ENCODE measurements at places on chromosomes 2 and 18.
A peak's percentile ranks its signal among the peaks of the same experiment; 100 is the strongest.

DNA sequence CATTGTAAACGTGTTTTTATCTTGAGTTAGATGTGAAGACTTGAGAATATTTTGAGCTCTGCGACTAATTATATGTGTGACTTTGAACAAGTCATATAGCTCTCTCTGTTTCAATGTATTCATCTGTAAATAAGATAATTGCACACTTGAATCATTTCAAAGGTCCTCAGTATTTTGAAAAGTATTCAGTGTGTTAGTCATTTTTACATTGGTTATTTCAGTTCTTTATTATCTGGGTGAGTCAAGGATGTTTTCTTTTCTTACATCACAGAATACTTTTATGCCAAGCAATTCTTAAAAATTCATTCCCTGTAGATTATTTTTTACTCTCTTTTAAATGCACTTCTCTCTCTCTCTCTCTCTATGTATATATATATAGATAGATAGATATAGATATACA lies 1098.0 kb upstream of the ZEB2 start:
- no peak for DNase-seq

GRCh38 chr2:229713371-229714079 lies 830 bp downstream of the DNER start:
- no peak for DNase-seq

DNA sequence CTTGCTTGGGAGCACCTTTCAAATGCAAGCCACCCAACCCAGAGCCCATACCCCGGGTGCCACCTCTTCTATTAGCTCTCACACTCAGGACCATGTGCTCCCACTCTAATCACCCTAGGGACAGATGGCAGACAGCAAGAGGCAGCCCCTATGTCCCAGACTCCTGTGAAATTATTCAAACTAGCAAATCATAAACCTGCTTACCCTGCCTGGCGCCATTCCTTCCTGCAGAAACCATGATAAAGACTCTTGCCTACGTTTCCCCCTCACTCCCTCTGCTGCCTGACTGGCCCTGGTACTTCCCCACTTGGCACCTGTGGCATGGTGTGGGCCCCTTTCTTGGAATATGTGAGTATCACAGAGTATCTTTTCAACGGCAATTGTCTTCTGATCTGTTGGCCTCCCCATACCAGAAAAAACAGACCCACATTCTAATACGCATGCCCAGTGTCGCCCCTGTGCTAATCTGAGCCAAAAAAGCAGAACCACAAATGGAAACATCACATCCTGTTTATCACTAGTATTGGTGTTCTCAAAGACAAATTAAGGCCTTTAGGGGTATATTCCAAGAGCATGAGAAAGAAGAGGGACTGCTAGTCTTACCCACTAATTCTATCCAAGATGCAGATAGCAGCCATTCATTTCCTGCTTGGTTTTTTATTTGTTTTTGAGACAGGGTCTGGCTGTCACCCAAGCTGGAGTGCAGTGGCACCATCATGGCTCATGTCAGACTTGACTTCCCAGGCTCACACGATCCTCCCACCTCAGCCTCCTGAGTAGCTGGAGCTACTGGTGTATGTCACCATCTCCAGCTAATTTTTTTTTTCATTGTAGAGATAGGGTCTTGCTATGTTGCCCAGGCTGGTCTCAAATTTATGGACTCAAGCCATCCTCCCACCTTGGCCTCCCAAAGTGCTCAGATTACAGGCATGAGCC lies 44.1 kb upstream of the TTC39C start:
- peak; percentile 37 for DNase-seq

DNA sequence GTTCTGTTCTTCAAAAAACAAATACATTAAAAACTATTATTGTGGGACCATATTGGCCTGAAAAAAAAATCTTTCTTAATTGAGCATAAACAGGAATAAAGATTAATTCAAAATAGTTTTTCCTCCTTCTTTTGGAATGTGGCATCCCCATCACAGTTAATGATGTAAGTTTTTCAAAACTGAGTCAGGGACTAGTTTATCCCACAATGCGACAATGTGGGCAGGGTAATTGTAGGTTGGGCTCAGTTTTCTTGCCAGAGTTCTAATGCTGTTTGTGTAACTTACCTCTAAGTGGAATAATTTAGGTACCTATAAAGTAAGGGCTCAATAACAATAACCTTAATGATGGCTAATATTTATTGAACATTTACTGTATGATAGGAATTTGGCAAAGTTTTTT lies 82.0 kb downstream of the PMS1 start:
- DNase-seq: no peak

DNA sequence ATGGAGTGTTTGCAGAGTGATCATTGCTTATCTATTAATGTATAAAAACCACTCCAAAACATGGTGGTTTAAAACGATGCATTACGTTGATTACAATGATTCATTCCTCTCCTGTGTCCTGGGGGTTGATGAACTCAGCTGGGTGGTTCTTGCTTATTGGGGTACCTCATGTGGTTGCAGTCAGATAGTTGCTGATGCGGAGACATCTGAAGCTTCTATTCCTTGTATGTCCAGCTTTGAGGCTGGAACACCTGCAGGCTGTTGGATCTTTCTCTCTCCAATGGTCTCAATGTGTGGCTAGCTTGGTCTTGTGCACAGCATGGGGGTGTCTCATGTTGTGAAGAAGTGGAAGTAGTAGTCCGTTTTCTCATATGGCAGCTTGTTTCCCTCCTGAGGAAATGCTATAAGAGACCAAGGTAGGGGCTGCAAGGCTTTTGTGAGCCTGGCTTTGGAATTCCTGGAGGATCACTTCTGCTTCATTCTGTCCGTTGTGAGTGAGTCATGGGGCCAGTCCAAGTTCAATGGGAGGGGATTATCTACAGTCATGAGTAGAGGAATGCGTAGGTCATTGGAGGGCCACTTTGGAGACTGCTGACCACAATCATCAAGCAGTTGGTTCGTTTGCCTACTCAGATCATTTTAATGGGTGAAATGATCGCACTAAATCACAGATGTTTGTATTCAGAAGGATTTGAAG lies 601.0 kb downstream of the SLC4A3 start:
- no peak for DNase-seq

DNA sequence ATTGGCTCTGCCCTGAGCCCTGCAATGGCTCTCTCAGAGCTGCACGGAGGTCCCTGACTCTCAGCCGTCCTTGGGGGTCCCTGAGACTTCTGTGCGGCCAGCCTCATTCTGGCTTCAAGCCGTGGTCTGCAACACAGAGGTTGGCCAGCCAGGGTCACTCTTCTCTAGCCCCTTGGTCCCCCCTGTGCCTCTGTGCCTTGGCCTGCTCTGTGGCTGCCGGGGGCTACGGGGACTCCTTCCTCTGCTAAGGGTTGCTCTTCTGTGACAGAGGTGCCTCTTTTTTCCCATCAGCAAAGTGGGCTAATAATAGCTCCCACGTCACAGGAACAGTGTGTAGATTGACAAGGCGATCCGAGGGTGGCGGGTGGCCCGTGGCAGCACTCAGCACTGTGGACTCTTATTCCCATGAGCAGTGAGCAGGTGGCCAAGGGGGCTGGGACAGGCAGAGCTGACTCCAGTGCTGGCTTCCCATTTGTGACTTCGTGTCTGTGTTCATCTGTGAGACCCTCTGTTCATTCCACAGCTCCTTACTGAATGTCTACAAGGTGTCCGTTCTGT lies 19.4 kb downstream of the INHBB start:
- no peak for DNase-seq

DNA sequence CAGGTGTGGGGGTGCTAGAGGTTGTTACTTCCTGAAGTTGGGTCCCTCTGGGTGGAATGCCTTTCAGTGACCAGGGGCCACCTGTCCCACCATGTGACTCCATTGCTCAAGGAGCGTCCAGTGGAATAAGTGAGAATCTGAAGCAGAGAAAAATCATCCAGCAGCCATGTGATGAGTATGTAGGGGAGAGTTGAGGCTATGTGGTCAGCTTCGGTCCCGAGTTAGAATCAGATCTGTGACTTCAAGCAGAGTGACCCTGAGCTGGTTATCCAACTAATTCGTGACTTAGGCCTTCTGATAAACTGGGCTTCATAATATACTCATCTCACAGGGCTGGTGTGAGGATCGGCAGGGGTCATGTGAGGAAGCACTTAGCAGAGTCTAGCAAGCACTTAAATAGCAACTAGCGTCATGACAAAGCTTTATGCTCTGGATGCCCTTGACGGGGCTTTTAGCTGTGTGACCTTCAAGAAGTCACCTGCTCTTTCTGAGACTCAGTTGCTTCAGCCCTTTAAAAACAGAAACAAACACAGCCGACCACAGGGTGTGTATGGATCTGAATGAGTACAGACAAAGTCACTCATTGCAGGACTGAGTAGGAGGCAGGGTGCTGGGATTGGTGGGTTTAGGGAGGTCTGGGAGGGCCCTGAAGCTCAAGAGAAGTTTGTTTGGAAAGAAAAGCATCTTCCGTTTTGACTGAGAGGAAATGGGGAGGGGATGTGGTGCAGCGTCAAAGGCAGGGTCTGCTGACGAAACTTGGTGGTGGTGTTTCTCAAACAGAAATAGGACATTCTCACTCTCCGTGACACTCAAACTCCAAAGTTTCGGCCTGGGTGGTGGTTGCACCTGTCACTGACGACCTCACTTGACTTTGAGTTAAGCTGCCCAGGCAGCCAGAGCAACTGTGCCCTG lies 264.0 kb upstream of the CXCR4 start:
- DNase-seq: peak; percentile 16

GRCh38 chr2:144489315-144489916 lies 30.5 kb downstream of the ZEB2 start:
- DNase-seq: no peak

- DNase-seq: no peak
Observed at GRCh38 chr18:75003764-75004690, 204.9 kb downstream of the PTGR3 start.

DNA sequence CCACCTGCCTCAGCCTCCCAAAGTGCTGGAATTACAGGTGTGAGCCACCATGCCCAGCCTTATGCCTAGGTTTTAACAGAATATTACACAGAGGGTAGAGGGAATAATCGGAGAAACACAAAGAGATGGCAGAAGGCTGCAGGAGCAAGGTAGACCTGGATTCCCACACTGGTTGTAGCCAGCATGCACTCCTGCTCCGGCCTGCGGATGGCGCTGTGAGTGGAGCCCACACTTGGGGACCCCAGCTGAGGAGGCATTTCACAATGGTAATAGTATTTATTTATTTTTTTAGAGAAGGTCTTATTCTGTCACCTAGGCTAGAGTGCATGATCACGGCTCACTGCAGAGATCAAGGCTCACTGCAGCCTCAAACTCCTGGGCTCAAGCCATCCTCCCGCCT lies 38.8 kb upstream of the DARS1 start:
- DNase-seq: no peak

- DNase-seq: no peak
Observed at GRCh38 chr2:105578166-105578565, 166.5 kb upstream of the NCK2 start.

GRCh38 chr2:230583581-230583980 lies 129.1 kb upstream of the CAB39 start:
- no peak for DNase-seq

DNA sequence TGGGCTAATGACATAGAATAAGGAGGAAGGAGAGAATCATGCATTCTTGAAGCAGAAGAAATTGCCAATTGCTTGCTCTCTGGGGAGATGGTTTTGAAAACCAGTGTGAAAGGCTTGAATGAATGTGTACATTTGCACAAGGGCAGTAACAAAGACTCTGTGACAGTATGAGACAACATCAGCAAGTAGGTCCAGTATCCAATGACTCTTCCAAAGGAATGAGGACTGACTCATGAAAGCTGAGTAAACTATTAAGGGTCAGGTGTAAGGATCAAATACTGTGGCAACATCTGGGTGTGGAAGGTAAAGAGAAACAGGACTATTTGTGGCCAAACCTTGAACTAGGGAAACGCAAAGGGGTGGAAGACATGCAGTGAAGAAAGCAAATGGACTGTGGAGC lies 886.0 kb upstream of the CHAC2 start:
- DNase-seq: no peak

GRCh38 chr18:56127322-56128099 lies 510.9 kb downstream of the TXNL1 start:
- DNase-seq: no peak

GRCh38 chr2:871175-871727 lies 79.4 kb upstream of the SNTG2 start:
- no peak for DNase-seq

DNA sequence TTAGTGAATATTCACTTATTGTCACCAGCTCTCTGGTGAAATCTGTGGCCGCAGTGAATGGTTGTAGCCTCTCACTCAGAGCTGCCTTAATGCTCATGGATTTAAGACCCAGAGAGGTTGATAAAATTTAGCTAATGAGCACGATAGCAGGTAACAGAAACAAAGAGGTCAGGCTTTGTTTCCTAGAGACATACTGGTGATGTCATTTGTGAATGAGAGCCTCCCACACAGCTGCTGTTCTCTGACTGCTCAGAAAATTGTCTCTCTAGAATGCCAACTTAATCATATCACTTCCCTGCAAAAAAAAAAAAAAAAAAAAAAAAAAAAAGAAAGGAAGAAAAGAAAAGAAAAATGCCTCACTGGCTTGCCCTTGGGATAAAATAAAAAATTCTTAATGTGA lies 411.7 kb upstream of the MYT1L start:
- no peak for DNase-seq

DNA sequence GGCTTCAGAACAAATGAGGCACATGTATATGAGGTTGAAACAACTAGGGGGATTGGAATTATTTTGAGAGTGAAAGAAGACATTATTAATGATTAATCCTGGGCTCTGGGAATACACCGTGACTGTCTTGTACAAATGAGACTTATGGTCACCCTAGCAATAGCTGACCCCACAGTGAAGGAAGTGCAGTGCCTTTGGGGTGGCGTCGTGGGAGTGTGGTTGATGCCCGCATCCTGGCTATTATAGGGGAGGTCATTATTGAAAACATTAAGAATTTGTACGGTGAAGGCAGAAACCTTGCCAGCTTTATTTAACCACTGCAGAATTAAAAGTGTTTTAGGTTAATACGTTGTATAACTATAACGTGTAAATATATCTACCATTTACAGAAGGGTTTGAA lies 296.7 kb downstream of the CYRIA start:
- DNase-seq: no peak

- no peak for DNase-seq
Observed at GRCh38 chr2:42764901-42765300, 966 bp upstream of the OXER1 start.

- no peak for DNase-seq
Observed at GRCh38 chr2:232322560-232323327, 55.8 kb upstream of the ALPP start.

- DNase-seq: no peak
Observed at GRCh38 chr2:241082341-241083090, 19.6 kb downstream of the MTERF4 start.

GRCh38 chr2:65846989-65847678 lies 414.7 kb upstream of the SPRED2 start:
- DNase-seq: no peak

DNA sequence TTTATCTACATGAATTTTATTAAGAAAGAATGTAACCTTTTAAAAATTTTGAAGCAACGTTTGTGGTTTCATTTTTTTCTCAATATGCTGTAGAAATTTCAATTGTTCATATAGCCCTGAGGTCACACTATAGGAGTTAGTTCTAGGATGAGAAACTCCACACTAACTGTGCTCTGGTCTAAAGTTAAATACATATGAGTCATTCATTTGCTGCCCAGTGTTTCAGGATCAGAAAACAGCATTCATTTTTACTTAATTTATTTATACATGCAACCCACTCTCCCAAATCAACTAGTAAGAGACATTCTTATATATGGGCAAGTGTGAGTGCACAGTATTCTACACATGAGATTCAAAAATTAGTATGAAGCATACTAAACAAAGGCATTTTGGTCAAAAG lies 137.9 kb downstream of the DOCK10 start:
- DNase-seq: no peak

GRCh38 chr2:226136739-226137138 lies 662.9 kb downstream of the IRS1 start:
- no peak for DNase-seq

All from stimulated activated CD4-positive, alpha-beta T cell treated with anti-CD3 and anti-CD28 coated beads, Interleukin-1b, Interleukin-23, amount 100 ng/mL, for 1 hour (primary cell).